ENCODE measurements at places on chromosomes 6 and 20.

- DNase-seq = no peak
Measured at GRCh38 chr6:131139599-131139998, 4.3 kb downstream of the AKAP7 start.

DNA sequence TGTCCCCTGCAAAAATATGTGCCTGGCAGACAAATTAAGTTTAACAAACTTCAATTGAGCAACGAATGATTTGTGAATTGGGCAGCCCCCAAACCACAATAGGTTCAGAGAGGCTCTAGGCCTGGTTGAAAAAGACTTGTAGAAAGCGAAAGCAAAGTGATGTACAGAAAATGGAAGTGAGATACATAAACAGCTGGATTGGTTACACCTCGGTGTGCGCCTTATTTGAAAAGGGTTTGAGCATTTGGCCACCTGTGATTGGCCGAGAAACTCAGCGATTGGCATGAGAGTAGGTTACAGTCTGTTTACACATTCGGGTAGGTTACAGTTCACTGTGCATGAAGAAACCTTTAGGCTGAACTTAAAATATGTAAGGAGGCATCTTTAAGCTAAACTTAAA is 136.9 kb downstream of the CD83 start:
- DNase-seq = no peak

- DNase-seq = no peak
Measured at GRCh38 chr6:80566361-80566760, 459.9 kb downstream of the BCKDHB start.

DNA sequence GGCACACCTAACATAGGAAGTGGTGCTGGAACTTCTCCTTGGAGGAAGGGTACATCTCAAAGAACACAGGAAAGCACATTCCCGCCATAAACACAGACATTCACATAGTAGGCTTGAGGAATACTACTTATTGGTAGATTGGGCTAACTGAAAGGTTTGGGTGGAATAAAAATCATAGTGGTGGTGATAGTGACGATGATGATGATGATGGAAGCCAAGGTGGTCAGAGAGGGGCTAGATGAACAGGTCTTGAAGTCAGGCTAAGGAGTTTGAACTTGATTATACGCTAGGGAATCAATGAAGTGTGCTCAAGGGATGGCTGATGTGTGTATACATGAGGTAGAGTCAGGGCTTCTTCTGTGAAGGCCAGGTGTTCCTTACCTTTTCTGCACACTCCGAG is 12.0 kb upstream of the PLEKHG1 start:
- no peak for DNase-seq

DNA sequence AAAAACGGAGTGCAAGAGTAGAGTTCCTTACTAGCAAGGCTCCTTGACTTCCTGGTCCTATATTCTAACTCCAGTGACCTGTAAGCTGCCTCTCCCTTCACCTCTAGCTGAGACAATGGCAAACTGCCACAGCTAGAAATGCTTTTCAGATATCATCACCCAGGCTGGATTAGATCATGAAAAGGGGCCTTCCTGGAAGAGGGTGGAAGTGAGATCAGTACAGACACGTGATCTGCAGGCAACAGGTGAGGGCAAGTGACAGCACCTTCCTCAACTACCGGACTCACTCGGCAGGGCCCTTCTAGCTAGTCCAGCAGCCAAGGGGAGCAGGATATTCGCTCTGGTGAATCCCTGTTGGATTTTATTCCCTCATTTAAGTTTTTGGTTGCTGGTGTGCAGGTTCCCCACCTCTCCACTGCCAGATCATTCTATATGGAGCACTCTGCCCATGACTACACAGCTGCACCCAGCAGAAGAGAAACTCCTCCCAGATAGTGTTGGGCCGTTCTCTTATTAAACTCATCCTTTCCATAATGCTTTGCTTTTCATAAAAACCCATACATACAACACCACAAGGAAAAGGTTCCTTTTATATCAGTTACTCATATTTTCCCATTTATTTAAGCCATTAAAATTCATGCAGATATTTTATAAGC is 26.4 kb upstream of the FAM83C start:
- DNase-seq = no peak

DNA sequence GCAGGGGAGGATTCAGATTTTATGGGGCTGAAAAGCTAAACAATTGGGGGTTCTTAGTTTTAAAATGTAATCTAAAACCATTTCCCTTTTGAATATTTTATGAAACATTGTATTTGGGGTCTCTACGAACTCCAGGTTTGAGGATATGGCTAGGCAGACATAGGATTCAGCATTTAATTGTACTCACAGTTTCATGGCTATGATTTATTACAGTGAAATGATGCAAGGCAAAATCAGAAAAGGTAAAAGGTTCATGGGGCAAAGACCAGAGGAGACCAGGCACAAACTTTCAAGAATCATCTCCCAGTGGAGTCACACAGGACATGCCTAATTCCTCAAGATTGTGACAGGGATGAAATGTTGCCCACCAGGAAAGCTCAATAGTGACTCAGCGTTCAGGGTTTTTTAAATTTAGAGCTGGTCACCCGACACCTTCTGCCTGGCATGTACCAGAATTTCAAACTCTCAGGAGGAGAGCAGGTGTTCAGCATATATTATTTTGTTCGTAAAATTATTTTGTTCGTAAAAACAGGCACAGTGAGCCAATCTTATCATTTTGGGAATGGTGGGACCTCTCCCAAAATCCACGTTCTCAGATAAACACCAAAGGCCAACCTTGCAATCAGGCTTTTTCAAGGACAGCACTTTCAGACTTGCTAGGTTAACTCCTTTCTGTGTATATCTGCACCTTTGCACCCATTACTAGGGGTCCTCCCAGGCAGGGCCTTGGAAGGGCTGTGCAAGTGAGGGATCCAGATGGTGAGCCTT is 270.3 kb downstream of the NKAIN2 start:
- DNase-seq = no peak

GRCh38 chr20:13676682-13677081 is 38.0 kb upstream of the TASP1 start:
- no peak for DNase-seq

DNA sequence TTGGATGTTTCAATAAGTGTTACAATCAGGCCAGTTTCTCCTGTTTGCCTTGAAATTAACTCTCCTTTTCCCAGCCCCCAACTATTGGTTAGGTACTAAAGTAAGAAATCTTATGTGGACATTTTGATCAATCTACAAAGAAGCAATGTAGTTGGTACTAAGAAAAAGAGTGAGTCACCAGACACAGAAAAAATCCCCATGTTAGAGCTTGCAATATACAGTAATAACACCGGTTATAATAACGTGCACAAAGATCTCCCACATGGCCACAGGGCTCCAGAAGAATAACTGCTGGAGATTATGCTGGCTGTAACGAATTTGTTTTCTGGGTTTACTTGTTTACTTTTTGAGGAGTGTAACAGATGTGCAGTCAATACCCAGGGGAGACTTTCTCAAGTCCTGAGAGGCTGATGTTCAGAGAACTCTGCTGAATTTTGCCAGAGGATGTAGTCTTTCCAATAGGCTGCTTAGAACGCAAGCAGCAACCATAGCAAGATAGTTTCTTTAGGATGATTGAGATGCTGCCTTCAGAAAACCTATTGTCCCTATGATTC is 166.2 kb upstream of the SPACA1 start:
- DNase-seq = no peak

GRCh38 chr6:1615853-1616420 is 6.2 kb downstream of the FOXC1 start:
- no peak for DNase-seq

DNA sequence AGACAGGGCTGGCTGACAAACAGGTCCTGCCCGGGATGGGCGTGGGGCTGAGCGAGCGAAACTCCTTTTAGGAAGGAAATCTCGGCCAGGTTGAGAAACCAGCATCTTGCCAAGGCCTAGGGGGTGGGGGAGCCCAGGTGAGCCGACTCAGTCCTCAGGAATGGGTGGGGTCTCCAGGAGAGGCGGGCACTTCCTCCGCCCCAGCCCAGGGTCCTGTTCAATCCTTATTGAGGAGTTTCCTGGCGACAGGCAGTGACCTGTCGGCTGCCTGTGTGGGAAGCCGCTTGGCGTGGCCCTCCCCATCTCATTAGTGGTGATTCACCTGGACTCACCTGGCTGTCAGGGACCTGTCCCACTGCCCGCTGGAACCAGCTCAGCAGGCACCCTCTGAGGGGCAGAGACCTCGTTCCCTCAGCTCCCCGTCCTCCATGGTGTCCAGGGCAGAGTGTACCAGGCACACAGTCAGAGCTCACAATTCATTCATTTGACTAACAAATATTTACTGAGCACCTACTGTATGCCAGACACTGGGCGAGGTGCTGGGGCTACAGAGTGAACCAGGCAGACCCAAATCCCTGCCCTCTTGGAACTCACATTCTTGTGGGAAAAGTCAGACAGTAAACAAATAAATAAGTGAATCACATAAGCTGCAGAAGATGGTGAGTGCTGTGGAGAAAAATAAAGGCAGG is 51.1 kb downstream of the FGD2 start:
- DNase-seq = no peak

DNA sequence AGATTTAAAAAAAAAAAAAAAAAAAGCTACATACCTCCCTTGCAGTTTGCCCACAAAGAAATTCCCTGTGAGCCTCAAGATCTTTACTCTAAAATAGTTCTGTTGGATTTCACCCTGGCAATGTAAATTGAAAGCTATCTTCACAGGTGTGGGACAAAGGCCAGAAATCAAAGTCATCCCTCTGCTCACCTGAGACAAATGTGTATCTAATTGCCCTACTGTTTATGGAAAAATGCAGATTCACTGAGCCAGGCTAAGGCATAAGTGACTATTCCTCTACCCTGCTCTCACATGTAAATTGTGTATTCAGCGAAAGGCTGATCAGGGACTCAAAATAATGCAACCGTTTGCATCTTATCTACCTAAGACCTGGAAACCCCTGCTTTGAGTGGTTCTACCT is 98.5 kb upstream of the SHLD1 start:
- no peak for DNase-seq

DNA sequence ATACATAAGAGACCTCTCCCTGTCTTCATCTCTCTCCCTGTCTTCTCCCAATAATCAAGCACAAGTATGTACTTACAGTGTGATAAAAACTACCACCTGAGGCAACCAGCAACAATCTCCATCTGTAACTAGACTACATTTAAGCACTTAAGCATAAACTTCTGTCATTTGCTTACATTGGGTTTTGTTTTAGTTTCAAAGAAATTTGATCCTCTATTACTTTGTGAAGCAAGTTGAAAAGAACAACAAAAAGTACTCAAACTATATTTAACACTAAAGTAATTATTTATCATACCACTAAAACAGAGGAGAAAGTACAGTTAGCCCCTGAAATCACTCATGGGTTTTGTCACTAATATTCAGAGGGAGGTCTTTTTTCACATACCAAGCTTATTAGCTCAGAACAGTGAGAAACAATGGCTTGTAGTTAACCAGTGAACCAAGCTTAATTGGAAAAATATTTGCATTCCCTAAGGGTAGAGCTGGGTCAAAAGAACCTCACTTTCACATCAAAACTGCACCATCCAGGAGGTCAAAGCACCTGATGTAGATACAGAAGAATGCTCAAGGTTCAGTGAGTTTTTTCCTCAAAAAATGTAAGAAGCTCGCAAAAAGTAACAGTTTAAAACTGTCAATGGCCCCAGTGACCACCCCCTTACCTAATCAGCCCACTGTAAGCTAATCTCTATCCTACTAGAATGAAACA is 34.1 kb downstream of the DCDC2 start:
- no peak for DNase-seq

- DNase-seq = no peak
Measured at GRCh38 chr6:21537637-21538036, 55.9 kb upstream of the SOX4 start.

GRCh38 chr6:91020744-91021143 is 433.9 kb upstream of the MAP3K7 start:
- DNase-seq = no peak

- DNase-seq = no peak
Measured at GRCh38 chr6:66198062-66198624, 491.1 kb upstream of the EYS start.

- no peak for DNase-seq
Measured at GRCh38 chr6:160279850-160280249, 21.2 kb upstream of the SLC22A2 start.

DNA sequence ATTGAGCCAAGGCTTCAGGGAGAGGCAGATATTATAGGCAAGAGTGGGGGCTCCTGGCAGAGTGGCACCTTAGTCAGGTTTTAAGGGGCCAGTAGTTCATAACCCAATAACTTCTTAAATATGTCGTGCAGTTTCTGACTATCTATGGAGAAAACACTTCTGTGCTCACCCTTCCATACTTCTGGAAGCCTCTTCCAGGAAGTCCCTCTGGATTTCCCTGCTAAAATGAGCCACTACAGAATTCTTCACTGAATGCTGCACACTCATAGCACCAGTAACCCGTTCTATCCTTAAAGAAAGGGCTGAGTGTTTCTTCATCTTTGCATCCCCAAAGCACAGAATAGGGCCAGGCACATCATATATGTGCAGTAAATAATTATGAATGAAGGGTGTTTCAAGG is 198.5 kb upstream of the SLC24A3 start:
- no peak for DNase-seq

DNA sequence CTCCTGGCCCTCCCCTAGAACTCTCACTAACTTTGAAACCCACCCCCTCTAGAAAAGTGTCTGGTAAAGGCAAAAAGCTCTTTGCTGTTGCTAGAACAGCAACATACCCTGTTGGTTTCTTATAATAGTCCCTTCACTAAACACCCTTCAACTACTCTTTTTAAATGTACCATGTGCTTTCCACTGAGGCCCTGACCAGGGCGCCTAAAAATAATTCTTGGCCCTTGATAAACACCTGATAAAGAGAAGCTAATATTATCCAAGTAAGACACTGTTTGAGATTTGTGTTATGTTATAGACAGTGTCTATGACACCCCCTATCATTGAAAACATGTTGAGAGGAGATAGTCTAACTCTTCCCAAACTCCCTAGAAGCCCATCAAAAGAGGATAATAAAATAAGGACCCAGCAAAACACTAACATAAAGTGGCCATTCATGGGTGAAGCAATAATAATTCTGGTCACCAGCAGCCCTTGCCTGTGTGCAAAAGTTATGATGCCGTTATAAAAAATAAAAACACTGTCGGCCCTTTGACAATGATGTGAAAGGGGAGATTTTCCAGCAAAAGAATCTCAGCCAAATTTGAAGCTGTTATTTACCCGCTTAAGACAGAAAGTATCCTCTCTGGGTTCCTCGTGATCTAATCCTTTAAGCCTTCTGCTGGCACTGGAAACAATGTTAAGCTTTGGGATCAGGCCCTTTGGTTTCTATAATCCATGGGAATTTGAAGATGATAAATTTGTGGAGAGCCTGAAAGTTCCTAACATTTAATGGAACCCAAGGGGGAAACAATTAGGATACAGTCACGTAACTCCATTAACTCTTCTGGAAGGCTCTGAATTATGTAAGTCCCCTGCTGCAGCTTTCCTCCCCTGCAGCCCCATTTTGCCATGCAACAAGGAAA is 122.6 kb upstream of the PLCB4 start:
- DNase-seq = no peak

- no peak for DNase-seq
Measured at GRCh38 chr6:160005861-160006540, 37.1 kb downstream of the IGF2R start.

DNA sequence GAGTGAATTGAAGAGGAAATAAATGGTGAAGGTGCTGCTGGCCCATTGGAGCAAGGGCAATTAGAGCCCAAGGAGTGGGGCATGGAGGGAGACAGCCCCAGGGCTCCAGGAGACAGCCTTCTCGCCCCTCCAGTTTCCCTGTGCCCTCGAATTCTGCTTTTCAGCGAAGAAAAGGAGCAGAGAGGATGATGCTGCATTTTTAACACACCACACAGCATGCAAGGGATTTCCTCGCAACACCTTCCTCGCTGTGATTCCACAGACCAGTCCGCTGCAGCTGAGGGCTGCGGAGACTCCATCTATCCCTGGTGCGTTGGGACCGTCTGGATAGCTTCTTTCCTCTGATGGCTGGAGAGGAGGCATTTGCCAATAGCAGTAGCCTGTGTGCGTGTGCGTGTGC is 41.7 kb downstream of the PTCHD4 start:
- DNase-seq = no peak

- DNase-seq = no peak
Measured at GRCh38 chr6:157240059-157240959, 83.0 kb downstream of the TMEM242 start.

All from AG09319 (cell line).